ENCODE measurements at places on chromosomes 6 and 20.

- peak; percentile 56 for DNase-seq
Observed at GRCh38 chr6:46757214-46757596, 10.5 kb downstream of the ANKRD66 start.

DNA sequence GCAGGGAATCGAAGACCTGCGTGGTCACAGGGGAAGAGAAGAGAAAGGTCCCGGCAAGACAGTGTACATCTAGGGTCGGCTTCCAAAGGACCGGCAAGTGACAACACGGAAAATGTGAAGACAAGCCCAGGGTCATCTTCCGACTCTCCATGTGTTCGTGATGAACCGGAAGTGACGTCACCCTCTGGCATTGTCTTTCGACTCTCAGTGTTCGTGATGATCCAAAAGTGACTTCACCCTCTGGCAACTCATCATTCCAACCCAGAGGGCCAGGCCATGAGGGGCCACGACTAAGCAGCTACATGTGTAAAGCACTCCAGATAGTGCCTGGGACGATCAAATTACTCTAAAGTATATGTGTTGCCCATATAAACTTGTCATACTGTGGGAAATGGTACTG, 290.8 kb downstream of the THBS2 start:
- DNase-seq, result peak; percentile 92

- DNase-seq, result no peak
Observed at GRCh38 chr20:56916345-56916622, 287.2 kb downstream of the TFAP2C start.

- DNase-seq, result no peak
Observed at GRCh38 chr6:2890976-2891767, 11.9 kb downstream of the SERPINB9 start.

GRCh38 chr20:52595518-52595917, 376.6 kb upstream of the TSHZ2 start:
- no peak for DNase-seq

GRCh38 chr20:11429889-11430519, 487.7 kb upstream of the BTBD3 start:
- DNase-seq, result no peak

DNA sequence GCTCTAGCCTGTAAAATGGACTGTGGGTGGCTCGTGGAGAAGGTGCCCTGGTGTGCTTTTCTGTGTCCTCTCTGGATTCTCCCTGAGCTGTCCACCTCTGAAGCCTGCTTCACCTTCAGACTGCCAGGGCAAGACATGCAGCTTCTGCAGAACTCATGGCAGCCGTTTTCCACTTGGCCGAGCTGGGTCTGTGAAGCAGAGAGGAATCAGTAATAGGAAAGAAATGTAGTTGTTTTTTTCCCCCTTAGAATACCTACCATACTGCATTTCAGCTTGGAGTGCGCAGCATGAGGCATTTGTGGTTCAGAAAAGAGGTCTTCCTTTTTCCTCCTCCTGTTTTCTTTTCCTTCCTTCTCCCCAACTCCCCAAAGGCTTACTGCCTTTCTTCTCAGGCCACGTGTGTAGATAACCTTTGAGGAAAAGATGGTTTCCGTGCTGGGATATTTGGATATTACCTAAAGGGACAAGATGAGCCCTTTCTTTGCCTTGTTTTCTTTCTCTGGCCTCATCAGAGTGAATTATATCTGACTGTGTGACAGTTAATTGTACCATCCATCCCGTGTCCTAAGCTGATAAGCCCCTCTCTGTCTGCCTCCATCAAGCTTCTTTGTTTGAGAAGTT, 39.4 kb downstream of the RREB1 start:
- DNase-seq, result no peak

DNA sequence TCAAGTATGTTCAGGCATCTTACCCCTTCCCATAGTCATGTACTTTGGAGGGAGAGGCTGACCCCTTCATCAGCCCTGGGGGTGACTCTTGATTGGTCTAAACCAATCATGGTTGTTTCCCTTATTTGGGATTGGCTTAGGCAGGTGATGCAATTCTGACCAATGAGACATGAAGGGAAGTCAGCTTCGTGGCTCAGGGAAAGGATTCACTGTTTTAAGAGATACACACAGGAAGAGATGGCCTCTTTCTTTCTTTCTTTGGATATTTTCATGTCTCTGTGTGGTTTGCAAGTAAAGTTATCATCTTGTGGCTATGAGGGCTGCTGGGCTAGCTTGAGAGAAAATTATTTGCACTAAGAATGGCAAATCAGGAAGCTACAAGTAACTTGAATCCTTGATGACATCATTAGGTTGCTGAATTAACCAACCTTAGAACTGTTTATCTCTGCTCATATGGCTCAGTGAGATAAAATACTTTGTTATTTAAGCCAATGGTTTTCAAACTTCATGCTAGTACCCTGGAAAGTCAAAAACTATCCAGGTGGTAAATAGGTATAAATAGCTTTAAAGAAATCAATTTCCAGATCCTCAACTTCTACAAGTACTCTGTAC, 144.2 kb upstream of the CENPW start:
- no peak for DNase-seq

GRCh38 chr20:23702021-23702420, 13.2 kb upstream of the CST4 start:
- no peak for DNase-seq

DNA sequence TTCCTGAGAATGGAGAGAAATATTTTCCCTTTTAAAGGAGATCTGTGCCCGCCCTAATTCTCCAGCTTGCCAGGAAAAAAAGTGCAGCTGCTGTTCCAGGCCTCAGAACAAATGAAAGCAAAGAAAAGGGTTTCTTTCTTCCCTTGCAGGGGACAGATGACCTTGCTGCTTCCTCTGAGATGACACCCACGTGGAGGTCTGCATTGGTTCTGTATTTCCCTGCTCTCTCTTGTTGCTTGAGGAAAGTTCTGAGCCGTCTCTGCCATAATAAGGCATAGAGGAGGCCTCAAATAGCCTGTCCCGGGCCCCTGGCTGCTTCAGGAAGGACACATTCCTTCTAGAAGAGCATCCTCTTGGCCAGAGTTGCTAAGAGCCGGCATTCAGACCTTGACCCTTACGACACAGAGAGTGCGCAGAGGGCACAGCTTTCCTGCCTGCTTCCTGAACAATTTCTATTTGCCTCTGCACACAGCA, 501.8 kb upstream of the SULF2 start:
- DNase-seq, result no peak

GRCh38 chr6:108561742-108562502, 1.2 kb downstream of the FOXO3 start:
- peak; percentile 42 for DNase-seq

GRCh38 chr20:63215101-63216040, 560 bp downstream of the YTHDF1 start:
- peak; percentile 67 for DNase-seq

- no peak for DNase-seq
Observed at GRCh38 chr6:30894381-30894780, 10.1 kb downstream of the DDR1 start.

DNA sequence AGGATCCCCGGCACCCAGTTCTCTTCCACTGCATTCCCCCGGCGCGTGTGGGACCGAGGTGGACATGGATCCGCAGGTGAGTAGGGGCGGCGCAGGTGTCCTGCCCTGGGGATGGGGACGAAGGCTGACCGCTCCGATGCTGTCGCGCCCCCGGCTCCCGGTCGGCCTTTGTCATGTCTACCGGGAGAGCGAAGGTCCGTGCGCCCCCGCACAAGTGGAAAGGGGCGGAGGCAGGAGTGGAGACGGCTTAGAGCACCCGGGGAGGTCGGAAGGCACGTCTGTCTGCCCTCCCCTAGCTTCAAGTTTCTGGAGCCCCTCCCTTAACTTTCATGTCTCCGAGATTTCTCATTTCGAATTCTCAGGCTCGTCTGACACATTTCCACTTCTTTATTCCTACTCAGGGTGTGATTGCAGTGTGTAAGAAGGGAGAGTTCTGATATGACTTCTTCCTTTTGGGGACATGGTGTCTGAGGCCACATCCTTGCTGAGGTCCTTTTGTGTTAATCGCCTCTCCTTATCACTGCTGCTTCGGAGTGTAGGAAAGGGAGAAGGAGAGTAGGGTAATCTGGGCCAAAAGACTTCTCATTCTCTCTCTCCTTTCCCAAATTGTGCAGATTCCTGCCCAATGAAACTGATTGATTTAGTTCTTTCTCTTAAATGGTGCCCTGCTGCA, 435 bp downstream of the KIFC1 start:
- DNase-seq, result peak; percentile 50

- no peak for DNase-seq
Observed at GRCh38 chr6:1312473-1313367, 822 bp downstream of the FOXQ1 start.

- DNase-seq, result no peak
Observed at GRCh38 chr6:65280060-65280459, 427.0 kb downstream of the EYS start.

DNA sequence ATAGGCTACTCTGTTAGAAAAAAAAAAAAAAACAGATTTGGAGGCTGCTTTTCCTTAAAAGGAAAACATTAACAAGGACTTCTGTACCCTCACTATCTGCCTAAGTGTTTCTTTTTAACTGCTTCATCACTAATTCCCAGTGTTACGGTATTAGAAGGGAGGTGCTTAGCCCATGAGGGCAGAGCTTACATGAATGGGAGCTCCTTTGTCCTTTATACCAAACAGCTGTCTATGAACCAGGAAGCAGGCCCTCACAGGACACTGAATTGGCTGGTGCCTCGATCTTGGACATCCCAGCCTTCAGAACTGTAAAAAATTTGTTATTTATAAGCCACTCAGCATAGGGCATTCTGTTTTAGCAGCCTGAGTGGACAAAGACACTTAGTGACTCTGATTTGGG, 215.6 kb upstream of the NRSN1 start:
- no peak for DNase-seq

DNA sequence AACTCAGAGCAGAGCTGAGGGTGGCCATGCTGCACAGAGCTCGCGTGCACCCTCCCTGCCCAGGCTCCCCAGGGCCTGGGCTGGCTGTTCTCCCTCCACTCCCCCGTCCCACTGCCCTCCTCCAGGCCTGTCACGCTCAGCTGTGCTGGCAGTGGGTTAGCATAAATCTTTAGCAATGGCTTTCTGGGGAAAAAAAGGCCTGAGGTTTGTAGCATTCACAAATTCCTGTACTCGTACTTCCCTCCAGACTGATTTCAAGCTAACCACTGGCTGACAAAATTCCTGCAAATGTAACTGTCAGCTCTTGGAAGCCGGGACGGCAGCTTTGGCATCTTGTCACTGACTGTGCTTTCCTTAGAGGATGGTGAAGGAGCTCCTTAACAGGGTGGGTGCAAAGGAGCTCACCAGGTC, 22.3 kb upstream of the SMOC2 start:
- DNase-seq, result no peak

DNA sequence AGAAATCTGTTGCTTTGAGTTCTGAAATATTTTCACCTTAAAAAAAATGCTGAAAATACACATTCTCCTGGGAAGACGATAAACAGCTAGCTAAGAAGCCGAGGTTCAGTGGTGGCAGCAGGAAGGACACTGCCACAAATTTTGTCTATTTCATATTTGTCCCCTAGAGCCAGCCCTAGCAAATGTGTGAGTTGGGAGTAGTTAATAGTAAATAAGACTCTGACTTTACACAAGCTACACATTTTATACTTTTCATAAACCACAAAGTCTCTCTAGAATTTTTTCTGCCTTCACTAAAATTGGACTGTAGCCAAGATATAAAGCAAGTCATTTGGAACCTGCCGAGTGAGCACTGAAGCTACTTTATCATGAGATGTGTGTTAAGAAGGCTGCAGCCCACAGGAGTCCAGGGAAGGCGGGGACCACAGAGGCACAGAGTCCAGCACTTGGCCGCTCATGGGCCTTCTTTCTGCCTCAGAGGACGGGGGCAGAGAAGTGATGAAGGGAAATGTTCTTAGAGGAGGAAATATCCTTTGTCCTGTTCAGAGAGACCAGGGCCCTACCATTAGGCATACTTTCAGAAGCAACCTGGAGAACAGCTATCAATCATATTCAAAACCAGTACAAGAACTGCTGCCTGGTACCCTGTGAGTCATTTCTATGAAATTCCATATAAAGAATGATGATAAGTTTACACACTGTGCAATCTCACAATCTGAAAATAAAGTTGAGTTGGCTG, 241.7 kb upstream of the TAB2 start:
- peak; percentile 32 for DNase-seq

- no peak for DNase-seq
Observed at GRCh38 chr20:57831326-57831992, 121.6 kb upstream of the PMEPA1 start.

DNA sequence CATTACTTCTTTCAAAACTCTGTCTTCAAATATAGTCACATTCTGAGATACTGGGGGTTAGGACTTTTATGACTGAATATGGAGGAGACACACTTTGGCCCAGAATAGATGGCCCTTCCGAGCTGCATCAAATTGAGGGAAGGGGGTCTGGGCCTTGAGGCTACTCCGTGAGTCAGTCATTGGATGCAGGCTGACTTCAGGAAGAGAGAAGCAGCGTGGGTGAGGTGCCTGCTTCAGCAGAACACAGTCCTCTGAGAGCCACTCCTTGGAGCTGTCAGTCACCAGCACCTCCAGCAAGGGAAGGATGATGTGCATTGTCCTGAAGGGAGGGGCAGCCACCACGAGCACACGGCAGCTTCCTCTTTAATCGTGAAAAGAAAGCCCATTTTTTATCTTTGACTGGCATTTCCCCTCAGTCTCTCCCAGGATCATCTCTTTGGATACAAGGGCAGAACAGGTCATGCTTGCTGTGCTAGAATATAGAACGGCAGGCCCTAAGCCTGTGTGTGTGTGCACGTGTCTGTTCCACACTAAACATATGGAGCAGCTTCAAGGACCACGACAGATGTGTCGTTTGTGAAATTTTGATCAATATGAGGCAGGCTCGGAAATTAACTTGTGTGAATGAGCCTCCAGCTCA, 721.6 kb downstream of the KIF16B start:
- no peak for DNase-seq

DNA sequence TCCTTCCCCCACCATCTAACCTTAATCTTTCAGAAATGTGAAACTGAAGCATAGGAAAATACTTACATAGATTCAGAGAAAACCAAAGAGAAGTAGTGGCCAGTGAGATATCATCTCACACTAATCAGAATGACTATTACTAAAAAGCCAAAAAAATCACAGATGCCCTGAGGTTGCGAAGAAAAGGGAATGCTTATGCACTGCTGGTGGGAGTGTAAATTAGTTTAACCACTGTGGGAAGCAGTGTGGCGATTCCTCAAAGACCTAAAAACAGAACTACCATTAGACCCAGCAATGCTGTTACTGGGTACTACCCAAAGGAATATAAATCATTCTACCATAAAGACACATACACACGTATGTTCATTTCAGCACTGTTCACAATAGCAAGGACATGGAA, 9.2 kb upstream of the PREX1 start:
- no peak for DNase-seq

DNA sequence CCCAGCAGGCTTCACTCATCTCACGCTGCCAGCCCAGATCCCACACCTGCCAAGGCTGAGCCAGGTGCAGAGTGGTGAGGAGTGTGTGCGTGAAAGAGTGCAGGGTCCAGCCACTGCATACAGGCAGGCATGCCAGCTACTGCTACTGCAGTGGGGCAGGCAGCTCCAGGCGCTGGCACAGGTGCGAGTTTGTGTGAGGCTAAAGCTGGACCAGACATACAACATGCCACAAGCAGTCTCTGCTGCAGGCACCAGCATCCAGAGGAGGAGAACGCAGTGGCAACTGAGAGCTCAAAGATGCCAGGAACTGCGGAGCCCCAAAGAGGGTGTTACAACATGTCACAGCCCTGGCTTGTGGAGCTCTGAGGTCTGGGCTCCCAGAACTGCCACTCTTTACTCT, 149.8 kb downstream of the EYS start:
- DNase-seq, result no peak
